NCI-H1930 (cell line): ENCODE measurements at places on chromosomes 13 and 19.

DNA sequence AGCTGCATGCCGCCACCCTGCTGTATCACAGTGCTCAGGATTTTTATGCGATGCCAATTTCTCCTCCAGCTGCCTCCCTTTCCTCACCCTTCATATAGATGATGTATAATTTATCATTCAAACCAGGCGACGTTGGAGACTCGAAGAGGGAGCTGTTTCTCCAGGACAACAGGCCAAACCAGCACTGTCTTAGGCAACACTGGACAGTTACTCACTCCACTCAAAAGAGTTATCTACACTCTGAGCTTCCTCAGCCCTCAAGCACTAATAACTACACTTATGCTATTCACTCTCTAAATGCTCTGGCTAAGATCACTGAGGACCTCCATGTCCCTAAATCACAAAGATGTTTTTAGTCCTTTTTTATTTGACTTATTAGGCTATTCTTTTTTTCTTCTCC lies 87.3 kb upstream of the RFC3 start:
- no peak for DNase-seq

DNA sequence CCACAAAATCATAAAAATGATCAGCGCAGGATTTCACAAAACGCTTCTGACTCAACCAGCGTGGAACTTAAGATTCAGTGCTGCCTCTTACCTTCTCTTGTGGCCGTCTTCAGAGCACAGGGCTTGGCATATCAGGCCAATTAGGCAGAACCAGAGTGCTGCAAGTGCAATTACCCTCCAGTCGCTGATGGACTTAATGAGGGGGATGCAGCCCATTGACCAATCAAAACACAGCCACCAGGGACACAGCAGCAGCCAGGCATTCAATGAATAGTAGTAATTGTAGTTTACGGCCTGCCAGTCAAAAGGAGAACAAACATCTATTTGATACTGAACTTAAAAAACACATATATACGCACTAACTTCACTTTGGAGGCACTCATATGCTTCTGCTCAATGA lies 38.2 kb downstream of the TMTC4 start:
- peak; percentile 84 for DNase-seq

- DNase-seq = no peak
Measured at GRCh38 chr13:41562083-41562482, 104.7 kb downstream of the RGCC start.

DNA sequence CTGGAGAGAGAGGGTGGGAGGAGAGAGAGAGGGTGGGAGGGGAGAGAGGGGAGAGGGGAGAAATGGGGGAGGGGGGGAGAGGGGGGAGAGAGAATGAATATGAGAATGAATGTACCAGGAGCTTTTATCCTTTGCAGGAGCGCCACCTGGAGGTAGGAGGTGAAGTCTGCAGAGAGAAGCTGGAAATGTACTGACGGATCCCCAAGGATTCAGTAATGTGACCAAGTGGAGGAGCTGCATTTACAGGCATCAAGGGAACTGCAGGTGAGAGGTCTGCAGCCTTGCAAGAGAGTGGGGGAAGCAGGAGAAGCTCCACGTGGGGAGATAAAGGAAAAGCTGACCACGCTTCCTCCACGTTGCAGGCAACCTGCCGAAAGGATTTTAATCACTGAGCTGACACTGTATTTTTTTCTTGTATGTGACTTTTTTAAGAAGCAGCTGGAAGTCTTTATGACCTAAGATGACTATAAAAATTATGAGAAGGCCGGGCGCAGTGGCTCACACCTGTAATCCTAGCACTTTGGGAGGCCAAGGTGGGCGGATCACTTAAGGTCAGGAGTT lies 33.7 kb downstream of the VSTM1 start:
- peak; percentile 57 for DNase-seq

DNA sequence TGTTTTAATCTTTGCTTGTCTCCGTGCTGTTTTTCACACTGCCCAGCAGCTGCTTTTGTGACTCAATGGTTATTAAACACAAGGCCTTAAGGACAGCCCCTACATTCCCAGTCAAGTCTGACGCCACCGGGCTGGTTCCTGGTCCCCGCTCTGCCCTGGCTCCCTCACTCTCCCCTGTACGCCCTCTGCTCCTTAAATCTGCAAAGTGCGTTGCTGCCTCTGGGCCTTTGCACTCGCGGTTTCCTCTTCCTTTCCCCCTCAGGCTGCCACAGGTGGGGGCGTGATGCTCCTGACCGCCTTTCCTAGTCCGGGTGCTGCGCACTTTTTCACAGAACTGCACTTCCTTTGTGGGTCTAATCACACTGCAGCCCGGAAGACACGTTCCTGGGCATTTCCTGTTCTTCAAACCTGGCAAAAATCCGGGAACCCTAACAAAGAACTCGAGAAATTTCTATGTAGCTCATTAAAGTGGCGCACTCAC lies 25.6 kb downstream of the NOSIP start:
- no peak for DNase-seq

- DNase-seq = no peak
Measured at GRCh38 chr13:79451500-79451962, 29.4 kb upstream of the NDFIP2 start.

GRCh38 chr19:7997809-7998480 lies 7.5 kb downstream of the ELAVL1 start:
- no peak for DNase-seq

GRCh38 chr13:40420160-40420740 lies 246.2 kb downstream of the FOXO1 start:
- no peak for DNase-seq

DNA sequence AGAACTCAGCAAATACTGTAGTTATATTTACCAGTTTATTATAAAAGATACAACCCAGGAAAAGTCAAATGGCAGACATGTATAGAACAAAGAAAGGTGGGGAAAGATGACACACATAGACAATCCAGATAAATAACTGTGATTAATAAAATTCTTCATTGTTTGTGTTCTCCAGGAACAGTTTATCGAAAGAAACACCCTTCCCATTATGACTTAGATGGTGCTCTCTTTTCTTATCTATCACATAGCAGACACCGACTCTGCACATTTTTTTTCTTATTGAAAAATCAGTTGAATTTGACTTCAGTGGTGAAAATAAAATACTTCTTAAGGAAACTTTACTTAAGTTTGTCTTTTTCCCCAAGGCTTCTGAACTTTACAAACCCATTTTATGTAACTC lies 6.2 kb downstream of the ZNF708 start:
- no peak for DNase-seq

DNA sequence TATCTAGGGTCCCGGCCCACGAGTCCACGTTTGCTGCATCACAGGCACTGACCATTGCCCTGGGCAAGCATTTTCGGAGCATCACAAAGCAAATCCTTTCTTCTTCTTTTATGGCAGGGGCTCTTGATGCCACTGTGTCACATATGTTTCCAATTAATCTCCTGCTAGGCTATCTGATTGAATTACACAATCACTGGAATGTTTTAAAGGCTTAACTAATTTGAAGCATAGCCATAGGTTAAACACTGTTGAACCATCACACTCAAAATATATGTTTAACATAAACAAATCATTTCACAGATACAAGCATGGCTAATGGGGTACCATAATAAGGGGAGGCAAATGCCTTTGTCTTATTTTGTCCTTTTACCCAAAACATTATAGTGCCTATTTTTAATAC lies 338.3 kb downstream of the POU4F1 start:
- no peak for DNase-seq

GRCh38 chr19:19214892-19215291 lies 3.1 kb downstream of the NCAN start:
- DNase-seq = no peak

DNA sequence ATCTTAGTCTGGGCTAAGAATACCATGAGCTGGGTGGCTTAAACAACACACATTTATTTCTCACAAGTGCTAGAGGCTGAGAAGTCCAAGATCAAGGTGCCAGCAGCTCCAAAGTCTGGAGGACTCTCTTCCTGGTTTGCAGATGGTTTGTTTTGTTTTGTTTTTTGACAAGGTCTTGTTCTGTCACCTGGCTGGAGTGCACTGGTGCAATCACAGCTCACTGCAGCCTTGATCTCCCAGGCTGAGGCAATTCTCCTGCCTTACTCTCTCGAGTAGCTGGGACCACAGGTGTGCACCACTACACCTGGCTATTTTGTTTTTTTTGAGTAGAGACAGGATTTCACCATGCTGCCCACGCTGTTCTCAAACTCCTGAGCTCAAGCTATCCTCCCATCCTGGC lies 15.5 kb downstream of the APLP1 start:
- DNase-seq = no peak

DNA sequence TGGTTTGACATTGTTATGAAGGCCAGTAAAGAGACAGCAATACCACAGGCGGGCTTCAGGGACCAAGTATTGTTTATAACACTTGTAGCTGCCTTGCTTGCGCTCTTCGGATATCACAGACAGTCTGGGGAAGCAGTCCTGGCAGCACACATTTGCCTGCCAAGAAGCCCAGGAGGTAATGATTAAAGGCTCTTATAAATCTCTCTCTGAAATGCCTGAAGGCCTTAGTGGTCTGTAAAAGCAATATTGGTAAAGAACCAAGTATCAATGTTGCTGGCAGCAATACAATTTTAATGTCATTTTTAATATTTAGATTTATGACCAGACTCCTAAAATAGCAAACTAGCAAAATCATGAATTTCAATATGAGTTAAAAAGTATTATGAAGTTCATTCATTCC lies 1312.4 kb downstream of the PCDH9 start:
- DNase-seq = no peak

GRCh38 chr19:51821456-51821855 lies 26.5 kb downstream of the FPR3 start:
- DNase-seq = no peak

DNA sequence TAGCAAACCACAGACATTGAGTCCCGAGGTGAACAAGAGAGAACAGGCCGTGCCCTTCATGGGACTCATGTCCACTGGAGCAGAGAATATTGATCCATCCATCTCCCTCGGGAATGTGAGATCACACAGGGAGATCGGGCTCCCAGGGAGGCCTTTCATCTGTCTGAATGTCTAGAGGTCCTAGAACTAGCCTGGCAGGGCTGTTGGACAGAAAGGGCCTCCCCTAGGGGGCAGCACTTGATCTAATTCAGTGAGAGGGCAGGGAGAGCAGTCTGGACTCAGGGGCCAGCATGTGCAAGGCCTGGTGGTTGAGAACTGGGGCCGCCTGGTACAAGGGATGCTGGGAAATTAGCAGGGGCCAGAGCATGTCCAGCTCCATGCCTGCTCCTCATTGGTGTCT lies 4.3 kb downstream of the RUVBL2 start:
- peak; percentile 40 for DNase-seq

DNA sequence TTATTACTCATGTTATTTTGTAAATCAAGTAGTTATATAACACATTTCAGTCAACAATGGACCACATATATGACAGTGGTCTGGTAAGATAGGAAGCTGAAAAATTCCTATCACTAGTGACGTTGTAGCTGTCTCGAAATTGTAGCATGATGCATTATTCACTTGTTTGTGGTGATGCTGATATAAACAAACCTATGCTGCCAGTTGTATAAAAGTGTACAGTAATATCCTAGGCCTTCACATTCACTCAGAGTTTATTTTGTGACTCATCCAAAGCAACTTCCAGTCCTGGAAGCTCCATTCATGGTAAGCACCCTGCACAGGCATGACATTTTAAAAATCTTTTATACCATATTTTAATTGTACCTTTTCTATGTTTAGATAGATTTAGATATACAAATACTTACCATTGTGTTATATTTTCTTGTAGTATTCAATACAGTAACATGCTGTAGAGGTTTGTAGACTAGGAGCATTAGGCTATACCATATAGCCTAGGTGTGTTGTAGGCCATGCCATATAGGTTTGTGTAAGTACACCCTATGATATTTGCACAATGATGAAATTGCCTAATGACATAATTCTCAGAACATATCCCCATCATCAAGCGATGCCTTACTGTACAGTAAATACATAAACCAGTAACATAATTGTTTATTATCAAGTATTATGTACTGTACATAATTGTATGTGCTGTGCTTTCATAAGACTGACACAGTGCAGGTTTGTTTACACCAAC lies 49.3 kb downstream of the IFT88 start:
- no peak for DNase-seq

DNA sequence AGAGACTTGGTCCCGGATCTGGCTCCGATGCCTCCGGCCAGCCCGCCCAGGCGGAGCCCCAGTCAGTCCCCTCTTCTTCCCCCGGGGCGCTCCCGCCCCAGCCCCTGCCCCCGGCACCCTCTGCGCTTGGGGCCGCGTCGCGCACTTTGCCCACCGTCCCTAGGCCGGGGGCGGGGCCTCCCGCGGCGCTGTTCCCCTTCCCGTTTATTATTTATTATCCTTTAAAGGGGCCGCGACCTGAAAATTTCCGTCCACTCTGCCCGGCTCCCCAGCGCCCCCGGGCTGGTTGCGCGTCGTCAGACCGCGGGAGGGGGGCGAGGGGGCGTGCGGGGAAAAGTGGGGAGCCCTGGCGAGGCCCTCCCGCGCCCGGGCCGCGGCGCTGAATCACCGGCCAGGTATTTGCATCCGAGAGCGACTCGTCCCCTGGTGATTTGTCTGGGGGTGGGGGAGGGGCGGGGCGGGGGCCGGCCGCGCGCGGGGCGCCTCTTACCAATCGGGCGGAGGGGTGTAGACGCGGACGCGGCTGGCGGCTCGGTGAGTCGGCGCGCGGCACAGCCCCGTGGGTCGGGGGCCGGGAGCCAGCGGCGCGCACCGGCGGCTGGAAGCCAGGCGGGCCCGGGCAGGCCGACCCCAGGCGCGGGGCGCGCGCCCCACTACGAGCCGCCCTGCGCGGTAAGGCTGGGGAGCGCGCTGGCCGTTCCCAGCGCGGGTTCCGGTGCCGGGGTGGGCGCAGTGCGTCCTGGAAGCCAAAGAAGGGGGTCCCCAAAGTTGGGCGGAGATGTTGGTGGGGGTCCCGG lies at the start of gene ARID3A:
ARID3A (plus strand) TSS at position 510 of the 797 bp plus-strand sequence. CDS start 3,494 bp downstream, outside the sequence.
- peak; percentile 75 for DNase-seq

DNA sequence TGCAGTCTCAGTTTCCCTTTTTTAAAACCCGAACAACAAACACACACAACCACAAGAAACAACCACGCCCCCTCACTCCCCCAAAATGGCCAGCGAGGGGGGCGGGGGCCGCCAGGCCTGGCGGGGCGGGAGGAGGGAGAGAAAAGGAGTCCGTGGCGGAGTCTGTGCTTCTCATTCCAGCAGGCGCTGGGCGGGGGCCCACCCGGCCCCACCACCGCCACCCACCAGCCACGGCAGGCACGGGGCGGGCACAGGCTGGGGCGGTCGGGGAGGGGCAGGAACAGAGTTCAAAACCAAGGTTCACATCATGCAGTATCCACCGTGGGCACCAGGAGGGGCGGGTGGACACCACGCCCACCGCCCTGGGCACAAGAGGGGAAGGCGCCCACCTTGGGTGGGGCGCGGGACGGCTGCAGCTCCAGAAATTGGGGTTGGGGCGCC lies 12.9 kb downstream of the DPF1 start:
- no peak for DNase-seq
